Umbilical cord (tissue), 2 donors: ENCODE measurements at places on chromosomes 6 and 20. TPM values are rescaled to one million over a fixed set of nuclear protein-coding genes. Genes with fewer than 3 reads are reported as not detected.

ZNF292 gene
- 62.8 TPM for total RNA-seq

PLAGL2 gene
- 1.2 TPM for total RNA-seq

HTR1E gene
- total RNA-seq, result 1.9 TPM

PMEPA1 gene
- 14.7 TPM for total RNA-seq

PPP1R16B gene
- 2.6 TPM for total RNA-seq

PRPH2 gene
- total RNA-seq, result 1.4 TPM

TFAP2C gene
- 6.7 TPM for total RNA-seq

TGM2 gene
- 243 TPM for total RNA-seq

FERMT1 gene
- total RNA-seq, result 2.6 TPM

PLN gene
- 177 TPM for total RNA-seq

GFRAL gene
- total RNA-seq, result 0.96 TPM

COX4I2 gene
- 7.9 TPM for total RNA-seq

ILRUN gene
- total RNA-seq, result 42.4 TPM

SLC32A1 gene
- 6.3 TPM for total RNA-seq

FAM184A gene
- total RNA-seq, result 8.7 TPM

GFOD1 gene
- total RNA-seq, result 5.5 TPM

ZHX3 gene
- total RNA-seq, result 11.6 TPM

LY86 gene
- total RNA-seq, result 2.2 TPM

MTCH1 gene
- 267 TPM for total RNA-seq

NSFL1C gene
- 40.9 TPM for total RNA-seq

NNAT gene
- 5.3 TPM for total RNA-seq

PLCB1 gene
- total RNA-seq, result 49.1 TPM

APCDD1L gene
- total RNA-seq, result 7.7 TPM

GLP1R gene
- total RNA-seq, result 2.6 TPM

CST4 gene
- not detected for total RNA-seq

GRIK2 gene
- total RNA-seq, result 38.5 TPM

LY6G6C gene
- total RNA-seq, result 3.1 TPM

SMLR1 gene
- 0.72 TPM for total RNA-seq

LAMA2 gene
- 107 TPM for total RNA-seq

OOEP gene
- not detected for total RNA-seq

POU5F1 gene
- total RNA-seq, result 4.1 TPM

ARMC12 gene
- total RNA-seq, result not detected

BANF2 gene
- 2.2 TPM for total RNA-seq

FILIP1 gene
- 79.2 TPM for total RNA-seq
